Skeletal muscle cell (primary cell): ENCODE measurements at places on chromosomes 4 and X.
A peak's percentile ranks its signal among the peaks of the same experiment; 100 is the strongest.

- no peak for DNase-seq
Observed at GRCh38 chr4:102723511-102723910, 37.3 kb downstream of the MANBA start.

- peak; percentile 12 for DNase-seq
Observed at GRCh38 chr4:36823199-36823967, 421.2 kb upstream of the NWD2 start.

- DNase-seq, result no peak
Observed at GRCh38 chr4:80208610-80209339, 11.5 kb downstream of the PRDM8 start.

GRCh38 chrX:130295519-130296296, 27.0 kb upstream of the ZNF280C start:
- DNase-seq, result no peak

DNA sequence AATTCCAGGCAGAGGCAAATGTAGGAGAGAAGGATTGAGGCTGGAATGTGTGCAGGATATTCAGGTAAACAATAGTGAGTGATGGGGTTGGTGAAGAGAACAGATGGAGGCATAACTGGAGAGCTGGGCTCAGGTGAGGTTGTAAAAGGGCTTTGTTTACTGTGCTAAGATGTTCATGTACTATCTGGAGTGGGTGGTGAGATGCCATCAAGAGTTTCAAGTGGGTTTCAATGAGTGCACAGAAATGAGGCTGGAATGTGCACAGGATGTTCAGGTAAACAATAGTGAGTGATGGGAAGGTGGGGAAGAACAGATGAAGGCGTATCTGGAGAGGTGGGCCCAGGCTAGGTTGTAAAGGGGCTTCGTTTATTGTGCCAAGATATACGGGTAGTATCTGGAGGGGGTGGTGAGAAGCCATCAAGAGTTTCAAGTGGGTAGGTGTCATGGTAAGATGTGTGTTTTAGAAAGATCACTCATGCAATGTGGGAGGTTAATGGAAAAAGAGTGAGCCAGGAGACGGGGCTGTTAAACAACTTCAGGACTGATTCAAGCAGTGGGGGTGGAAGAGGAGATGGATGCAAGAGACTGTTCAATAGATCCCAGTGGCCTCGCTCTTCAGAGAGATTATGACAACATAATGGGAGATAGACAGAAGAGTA, 25.4 kb upstream of the NMU start:
- no peak for DNase-seq

DNA sequence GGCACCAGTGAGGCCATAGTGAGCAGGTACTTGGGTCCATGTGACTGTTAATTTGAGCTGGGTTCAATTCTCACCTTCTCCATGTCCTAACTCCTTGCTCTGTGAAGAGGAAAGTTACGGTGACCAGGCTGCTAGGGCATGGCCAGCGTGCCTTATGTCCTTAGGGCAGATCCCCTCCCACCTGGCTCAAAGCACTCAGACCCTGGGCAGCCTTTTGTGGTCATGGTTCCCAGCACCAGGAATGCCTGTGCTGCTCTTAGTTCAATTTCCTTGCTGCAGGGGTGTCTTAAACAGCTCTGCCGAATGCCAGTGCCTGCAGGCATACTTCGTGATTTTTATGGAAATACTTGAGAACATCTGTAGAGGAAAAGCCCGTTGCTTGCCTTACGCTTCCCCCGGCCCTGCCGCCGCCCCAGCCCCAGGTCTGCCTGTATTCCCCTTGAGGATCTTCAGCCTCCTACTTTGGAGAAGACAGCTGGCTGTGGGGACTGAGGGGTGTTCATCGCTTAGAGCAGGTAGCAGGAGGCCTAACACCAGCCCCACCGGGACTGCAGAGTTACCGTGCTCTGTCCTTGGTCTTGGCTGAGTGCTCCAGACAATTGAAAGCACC, 3.1 kb upstream of the CDK16 start:
- DNase-seq, result no peak

GRCh38 chrX:53682885-53683555, 3.5 kb downstream of the HUWE1 start:
- DNase-seq, result peak; percentile 8

DNA sequence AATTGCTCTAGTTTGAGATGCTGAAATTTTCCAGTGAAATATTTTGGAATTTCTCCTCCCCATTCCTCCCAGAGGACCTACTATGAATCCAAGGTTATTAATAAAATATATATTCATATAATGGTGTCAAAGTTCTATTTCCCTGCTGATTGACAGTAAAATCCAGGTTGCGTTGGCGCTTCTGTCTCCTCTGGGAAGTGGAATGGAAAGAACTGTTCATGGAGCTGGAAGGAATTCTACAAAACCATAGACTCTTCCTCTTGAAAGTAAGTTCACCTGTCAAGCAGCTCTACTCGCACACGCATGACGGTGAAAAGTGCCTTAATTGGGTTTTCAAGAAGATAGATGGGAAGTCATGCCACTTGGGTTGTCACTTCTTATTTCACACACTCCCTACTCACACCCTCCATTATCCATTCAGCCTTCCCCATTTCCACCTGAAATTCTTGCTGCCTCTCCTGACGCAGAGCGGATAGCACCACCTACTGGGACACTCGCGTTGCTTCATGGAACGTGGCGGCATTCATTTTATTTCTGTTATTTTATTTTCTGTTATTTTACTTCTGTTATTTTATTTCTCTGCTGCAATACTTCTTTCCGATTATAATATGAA, 351.6 kb downstream of the NLGN4X start:
- DNase-seq, result no peak
